Mesenteric fat pad (tissue), 1 donor: ENCODE measurements at places on chromosomes 12 and 14. TPM values are rescaled to one million over a fixed set of nuclear protein-coding genes. Genes with fewer than 3 reads are reported as not detected.

Gene GLIPR1L2
- total RNA-seq = 1.1 TPM

Gene POU6F1
- total RNA-seq = 14.8 TPM

Gene USP44
- total RNA-seq = 1.3 TPM

Gene PRH2
- total RNA-seq = not detected

Gene CACNA2D4
- 8.8 TPM for total RNA-seq

Gene CIDEB
- 19.1 TPM for total RNA-seq

Gene ACSS3
- total RNA-seq = 36.2 TPM

Gene NRXN3
- total RNA-seq = 0.84 TPM

Gene LHX5
- not detected for total RNA-seq

Gene SUDS3
- 22.7 TPM for total RNA-seq

Gene GPR68
- 0.67 TPM for total RNA-seq

Gene SRRM4
- total RNA-seq = not detected

Gene GARIN6
- total RNA-seq = not detected

Gene PAH
- total RNA-seq = not detected

Gene SOCS4
- 29.2 TPM for total RNA-seq

Gene COL2A1
- not detected for total RNA-seq

Gene CCDC175
- total RNA-seq = not detected

Gene BLOC1S1
- 136 TPM for total RNA-seq

Gene SLC4A8
- 0.90 TPM for total RNA-seq

Gene CYP27B1
- total RNA-seq = 1.8 TPM
